ENCODE measurements at places on chromosomes 7 and 10.

DNA sequence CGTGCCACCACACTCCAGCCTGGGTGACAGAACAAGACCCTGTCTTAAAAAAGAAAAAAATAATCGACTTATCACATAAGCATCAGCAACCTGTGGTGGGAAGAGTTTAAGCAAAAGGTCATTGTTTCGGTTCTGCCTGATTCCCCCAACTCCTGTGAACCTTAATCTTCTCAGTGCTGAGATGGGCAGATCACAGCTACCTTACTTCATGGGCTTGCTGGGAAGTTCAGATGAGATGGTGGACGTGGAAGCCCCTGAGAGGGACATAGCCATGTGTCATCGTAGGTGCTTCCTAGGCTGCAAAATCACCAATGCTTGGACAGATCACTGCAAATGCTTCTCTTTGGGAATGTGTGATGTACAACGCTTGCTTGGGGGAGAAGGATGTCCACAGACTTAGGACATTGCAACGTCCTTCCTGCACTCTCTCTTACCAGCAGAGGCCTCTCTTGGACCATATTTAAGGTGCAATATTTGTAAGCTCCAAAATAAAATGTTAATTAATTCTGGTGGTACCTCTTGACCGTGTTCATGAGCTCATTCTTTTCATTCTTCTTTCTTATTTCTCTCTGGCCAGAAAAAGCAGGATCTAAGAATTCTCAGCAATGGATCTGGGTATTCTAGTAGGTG is 8.6 kb downstream of the GJD4 start:
- no peak for DNase-seq

DNA sequence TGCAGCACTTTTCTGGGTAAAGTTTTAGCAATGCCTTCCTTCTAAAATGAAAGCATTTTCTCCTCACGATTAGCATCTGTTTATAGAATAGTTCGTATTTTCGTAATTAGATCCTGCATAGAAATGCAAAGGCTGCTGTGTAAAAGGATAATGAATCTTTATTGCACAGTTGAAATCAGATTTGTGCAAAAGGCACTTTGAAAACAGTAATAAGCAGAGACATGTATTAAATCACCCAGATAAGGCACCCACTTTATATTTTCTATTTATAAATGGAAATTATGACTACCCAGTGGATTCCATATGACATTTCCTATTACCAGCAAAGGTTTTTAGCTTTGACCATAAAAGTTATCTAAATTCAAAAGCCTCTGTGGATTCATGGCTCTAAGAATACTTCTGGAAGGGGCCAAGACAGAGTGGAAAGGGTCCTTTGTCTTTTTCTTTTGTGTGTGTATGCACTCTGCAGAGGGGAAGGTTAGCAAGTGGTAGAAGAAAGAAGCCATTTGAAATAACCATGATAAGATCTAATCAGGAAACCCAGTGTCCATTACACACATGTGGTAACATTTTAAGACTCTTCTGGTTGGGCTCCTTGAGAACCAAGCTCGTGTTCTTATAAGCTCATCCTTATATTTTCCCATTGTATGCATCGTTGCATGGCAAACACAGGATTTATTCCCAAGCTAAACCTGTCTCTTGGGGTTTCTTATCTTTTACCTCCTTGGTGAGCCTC is 612.1 kb downstream of the AUTS2 start:
- DNase-seq, result no peak

DNA sequence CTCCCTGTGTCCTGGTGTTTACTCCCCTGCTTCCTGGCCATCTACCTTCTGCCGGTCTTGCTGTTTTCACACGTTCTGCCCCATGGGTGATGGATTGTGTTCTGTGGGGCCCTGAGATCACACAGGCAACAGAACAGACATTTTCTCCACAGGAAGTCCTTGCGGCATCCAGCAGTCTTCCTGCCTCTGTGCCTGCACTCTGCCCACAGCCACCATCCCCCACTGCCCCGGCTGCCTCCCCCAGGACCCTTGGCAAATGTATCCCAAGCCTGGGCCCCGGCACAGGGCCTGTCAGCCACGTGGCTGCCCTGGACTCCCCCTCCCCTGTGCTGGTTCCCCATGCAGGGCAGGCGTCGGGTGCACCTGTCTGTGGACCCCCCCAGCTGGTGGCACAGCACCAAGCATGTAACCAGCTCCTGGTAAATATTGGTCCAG is 184.2 kb downstream of the WDR37 start:
- DNase-seq, result no peak

DNA sequence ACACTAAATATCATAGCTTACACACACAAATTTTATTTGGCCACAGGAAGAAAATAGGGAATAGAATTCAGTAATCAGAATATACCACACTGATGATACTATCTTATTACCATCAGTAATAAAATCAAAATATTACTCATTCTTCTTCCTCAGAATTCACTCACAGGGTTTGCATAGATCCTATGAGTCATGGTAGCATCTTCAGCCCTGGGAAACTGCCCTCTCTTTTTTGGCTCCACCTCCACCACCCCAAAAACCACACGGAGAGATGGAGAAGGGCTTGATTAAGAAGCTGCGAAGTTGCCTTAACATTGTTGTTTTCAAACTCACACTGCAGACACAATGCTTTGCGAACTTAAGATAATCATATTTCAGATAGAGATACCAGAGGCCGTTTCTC is 154.1 kb upstream of the AHR start:
- DNase-seq, result no peak

- DNase-seq, result no peak
Measured at GRCh38 chr7:44401692-44402091, 76.3 kb upstream of the CAMK2B start.

- no peak for DNase-seq
Measured at GRCh38 chr10:1185911-1186682, 129.9 kb downstream of the WDR37 start.

- DNase-seq, result peak; percentile 6
Measured at GRCh38 chr10:12566161-12567115, 217.1 kb downstream of the CAMK1D start.

DNA sequence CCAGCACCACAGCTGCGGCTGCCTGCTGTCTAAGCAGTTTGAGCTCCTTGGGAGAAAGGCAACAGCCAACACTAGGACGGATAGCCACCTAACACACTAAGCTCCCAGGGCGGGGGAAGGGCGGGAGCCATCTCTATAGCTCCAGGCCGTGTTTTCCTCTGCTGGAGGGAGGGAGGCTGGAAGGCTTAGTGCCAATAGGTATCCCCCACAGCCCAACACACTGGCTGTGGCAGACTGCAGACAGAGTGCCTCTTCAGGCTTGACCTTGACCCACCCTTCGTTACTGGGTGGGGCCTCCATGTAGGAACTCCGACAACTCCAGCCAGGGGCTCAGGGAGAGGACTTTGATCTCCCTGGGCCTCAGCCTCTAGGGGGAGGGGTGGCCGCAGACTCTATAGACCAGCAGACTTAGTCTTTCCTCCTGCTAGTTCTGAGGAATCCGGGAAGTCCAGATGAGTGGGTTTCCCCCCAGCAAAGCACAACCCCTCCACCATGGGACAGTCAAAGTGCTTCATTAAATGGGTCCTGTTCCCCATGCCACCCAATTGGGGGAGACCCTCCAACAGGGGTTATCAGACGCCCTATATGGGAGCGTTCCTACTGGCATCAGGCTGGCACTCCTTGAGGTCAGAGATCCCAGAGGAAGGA is 314.4 kb upstream of the MKI67 start:
- no peak for DNase-seq

GRCh38 chr7:19491821-19492452 is 216.9 kb downstream of the POLR1F start:
- no peak for DNase-seq

- DNase-seq, result no peak
Measured at GRCh38 chr7:132778761-132779160, 202.5 kb upstream of the PLXNA4 start.

DNA sequence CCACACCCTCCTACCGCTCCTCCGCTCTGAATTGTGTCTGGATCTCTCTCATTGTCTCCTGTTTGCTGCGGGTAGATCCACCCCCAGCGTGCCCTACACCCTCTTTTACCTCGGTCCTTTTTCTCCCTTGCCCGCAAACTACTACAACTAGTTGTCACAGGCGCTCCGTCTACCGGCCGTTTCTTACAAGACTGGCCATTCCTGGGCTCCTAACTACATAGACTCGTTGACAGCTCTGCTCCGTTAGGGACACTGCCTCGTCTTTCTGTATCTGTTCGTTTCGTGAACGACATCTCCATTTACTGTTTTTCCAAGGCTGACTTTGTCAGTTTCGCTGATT is 786 bp downstream of the TAF3 start:
- no peak for DNase-seq

DNA sequence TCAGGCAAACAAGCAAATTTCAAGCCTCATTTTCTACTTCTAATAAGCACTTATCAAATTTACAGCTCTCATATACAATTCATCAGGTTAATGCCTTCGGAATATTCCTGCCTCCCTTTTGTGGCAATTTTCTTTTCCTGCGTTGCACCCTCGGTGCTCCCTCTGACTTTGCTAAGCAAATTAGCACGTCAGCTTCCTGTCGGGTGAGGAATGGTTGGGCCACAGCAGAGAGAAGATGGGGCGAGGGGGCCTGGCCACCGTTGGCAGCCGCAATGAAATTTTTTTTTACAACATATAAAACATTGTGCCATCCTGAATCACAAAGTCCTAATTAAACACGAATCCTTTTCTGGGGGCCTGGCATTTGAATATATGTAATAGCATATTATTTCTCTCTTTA is 28.1 kb downstream of the ELFN1 start:
- no peak for DNase-seq

GRCh38 chr7:45525057-45525456 is 49.1 kb upstream of the ADCY1 start:
- no peak for DNase-seq

- no peak for DNase-seq
Measured at GRCh38 chr7:113207931-113208330, 89.6 kb upstream of the SMIM30 start.

DNA sequence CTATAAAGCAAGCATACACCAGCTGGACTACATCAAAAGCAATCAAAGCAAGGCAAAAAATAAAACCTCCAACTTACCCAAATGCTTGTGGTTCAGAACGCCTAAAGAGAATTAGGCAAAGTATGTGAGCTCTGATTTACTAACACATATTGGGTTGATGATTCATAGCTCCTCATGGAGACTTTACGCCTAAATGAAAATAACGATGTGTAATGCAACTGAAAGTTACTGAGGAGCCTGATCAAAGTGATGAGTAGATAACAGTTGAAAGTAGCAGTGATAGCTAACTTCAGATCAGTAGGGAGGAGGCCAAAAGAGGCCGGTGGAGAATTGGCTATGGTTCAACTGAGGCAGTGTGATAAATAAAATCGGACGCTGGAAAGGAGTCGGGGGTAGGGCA is 85.0 kb downstream of the MPP7 start:
- no peak for DNase-seq

DNA sequence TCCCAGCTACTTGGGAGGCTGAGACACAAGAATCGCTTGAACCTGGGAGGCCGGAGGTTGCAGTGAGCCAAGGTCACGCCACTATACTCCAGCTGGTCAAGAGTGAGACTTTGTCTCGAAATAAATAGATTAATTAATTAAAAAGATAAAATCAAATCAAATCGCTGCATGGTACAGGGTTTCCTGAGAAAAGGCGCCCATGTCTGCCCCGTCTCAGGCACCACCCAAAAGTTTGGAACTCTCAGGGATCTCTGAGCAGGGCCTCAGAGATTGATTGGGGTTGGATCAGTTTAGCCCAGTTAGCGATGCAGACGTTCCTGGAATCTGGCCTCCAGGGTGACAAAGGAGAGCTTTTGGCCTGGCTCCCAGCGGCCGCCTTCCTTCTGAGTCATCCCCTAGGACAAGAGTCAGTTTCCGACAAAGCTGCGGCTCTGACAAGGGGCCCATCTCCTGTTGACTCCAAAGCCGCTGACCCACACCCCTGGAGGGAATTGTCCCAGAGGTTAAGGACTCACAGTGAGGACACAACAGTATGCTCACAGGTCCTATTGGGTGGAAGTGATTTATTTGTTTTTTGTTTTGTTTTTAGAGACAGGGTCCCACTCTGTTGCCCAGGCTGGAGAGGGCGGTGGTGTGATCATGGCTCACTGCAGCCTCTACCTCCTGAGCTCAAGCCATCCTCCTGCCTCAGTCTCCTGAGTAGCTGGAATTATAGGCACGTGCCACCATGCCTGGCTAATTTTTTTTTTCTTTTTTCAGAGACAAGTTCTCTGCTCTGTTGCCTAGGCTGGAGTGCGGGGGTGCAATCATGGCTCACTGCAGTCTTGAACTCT is 6.8 kb downstream of the ORAI2 start:
- no peak for DNase-seq

GRCh38 chr7:45150199-45150598 is 7.4 kb upstream of the RAMP3 start:
- DNase-seq, result no peak

DNA sequence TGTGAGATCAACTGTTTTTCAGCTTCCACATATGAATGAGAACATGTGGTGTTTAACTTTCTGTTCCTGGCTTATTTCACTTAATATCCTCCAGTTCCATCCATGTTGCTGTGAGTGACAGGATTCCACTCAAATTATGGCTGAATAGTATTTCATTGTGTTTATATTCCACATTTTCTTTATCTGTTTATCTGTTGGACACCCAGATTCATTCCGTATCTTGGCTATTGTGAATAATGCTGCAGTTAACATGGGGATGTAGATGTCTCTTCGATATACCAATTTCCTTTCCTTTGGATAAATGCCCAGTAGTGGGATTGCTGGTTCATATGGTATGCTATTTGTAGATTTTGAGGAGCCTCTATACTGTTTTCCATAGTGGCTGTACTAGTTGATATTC is 47.9 kb downstream of the GALNT11 start:
- no peak for DNase-seq

DNA sequence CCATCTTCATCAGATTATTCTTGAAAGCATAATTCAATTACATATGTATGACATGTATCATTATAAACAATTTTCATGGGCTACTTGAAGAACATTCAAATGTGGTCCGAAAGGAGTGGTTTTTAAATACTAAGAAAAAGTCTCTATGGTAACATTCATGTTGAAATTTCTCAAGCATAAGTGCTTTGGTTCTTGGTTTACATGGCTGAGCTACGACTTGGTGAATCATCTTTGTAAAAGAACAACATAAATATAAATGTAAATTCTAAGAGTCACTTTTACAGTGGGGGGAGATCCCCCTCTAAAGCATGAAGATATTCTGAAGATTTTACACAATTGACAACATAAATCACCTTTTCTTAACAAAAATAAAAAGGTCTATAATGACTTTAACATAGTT is 118.6 kb downstream of the MAGI2 start:
- no peak for DNase-seq

GRCh38 chr10:122508021-122508420 is 46.7 kb downstream of the HTRA1 start:
- no peak for DNase-seq

All from NCI-H1694 (cell line).